ENCODE measurements at places on chromosomes 3 and 15.
A peak's percentile ranks its signal among the peaks of the same experiment; 100 is the strongest.

GRCh38 chr3:13288732-13289718 lies 131.1 kb downstream of the NUP210 start:
- DNase-seq: no peak

DNA sequence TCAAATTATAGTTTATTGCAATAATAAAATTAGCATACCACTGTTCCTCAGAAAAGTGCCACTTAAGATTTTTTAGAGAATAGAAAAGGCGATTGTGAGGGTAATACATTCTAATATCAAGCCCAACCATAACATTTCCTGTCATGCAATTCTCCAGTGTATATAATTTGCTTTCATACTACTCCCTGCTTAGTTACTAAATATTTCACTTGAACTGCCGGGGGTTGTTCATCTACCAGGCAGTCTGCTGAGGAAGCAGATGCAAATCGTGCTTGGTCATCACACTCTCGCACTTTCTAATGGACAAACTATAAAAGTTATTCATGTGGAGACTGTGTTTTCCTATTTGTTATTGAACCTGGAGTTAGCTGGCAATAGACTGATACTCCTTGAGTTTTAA lies 645.6 kb upstream of the CBLB start:
- no peak for DNase-seq

- DNase-seq: no peak
These were observed 43.2 kb downstream of the ARHGEF3 start for GRCh38 chr3:56758539-56758981.

GRCh38 chr15:65209701-65210643 lies 1.3 kb downstream of the CILP start:
- DNase-seq: no peak

- DNase-seq: no peak
These were observed 282.7 kb upstream of the MANF start for GRCh38 chr3:51102396-51102795.

DNA sequence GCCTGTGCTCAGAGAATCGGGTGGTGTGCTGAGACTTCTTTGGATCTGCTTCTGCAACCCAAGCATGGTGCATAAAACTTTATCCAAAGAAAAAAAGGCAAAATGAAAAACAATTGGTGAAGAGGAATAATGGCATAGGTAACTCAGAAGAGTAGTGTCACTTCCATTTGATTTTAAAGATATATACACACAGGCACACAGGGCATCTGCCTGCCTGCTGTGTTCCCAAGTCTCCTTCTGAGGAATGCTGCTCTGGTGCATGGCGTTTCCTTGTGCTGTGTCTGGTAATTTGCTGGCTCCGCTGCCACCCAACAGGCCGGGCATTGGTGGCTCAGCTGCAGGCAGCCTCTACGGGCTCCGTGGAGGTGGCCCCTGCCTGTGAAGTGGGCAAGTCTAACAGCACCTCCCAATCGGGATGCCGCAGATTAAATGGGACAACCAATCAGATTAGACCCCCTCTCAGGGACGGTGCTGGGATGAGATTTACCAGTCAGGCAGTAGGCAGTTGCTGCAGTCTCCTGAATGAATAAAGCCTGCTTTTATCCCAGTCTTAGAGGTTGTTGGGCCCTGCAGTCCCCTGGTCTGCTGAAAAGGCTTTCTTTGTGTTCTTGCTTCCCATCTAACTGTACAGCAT lies 253.7 kb upstream of the RASGRP1 start:
- DNase-seq: peak; percentile 17

DNA sequence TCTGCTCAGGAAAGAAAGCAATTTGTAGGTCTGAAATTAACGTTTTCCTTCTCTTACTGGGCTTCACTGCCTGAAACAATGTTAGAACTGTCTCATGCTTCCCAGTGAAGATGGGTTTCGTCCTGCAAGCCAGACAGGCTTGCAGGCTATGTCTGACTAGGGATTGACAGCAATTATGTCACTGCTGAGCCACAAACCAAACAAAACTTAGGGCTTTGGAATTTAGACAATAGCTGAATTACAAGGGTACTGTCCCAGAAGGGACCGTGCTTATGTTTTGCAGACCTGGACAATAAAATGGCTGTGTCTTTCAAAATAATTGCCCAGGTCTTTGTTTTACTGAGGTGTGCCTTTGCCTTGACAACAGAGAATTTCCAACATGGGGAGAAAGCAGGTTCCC lies 46.3 kb upstream of the CCDC80 start:
- no peak for DNase-seq

GRCh38 chr3:5007873-5008272 lies 28.6 kb downstream of the BHLHE40 start:
- no peak for DNase-seq

- DNase-seq: no peak
These were observed 16.1 kb upstream of the RAD54L2 start for GRCh38 chr3:51522273-51522962.

- no peak for DNase-seq
These were observed 85.0 kb upstream of the UBP1 start for GRCh38 chr3:33525232-33525631.

DNA sequence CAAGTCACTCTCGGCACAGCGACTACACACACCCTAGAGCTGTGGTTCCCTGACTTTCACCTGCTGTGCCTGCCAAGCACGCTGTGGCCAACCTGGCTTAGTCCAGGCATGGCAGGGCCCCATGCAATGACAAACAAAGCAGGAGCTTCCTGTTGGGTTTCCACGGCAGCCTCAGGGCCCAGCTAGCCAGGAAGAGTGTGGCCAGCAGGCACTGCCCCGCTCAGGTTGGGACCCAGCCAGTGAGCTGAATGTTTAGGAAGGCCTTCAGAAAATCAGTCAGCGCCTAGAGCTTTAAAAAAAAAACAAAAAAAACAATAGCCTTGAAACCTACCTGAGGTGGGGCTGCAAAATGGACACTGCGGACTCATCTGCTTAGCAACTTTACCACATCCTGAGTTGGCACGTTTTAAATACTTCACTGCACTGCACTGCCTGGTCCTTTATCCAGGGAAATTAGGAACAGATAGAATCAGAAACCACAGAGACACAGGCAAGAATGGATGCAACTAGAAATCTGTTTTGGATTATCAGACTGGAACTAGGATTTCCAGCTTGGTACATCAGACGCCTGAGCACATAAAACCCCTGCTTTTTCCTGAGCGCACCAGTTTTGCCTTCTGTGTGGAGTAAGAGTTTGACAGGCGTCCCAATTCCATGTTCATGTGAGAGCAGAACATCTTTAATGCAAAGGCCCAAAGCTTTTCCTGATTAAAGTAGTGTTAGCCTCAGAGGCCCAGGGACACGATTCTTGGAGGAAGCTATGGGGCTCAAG lies 36.2 kb upstream of the LDHAL6B start:
- DNase-seq: peak; percentile 28

- DNase-seq: no peak
These were observed 6.3 kb upstream of the CCDC54 start for GRCh38 chr3:107370907-107371306.

DNA sequence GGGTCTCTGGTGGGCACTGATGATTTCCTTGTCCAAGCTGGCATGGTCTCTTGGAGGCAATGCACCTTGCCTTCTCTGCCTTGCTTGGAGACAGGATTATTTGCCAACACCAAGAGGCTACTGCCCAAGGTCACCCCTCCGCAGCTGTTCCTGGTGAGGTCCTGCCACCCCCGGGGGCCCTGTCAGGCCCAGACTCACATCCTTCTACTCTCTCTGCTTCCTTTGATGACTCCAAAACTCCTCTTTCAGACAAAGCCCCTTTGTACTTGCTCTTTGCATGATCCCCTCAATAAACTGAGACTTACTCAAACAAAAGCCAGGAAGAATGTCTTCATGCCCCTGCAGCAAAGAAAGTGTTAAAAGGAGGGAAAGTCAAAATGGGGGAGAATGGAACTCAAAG lies 137.7 kb downstream of the MEX3B start:
- no peak for DNase-seq

DNA sequence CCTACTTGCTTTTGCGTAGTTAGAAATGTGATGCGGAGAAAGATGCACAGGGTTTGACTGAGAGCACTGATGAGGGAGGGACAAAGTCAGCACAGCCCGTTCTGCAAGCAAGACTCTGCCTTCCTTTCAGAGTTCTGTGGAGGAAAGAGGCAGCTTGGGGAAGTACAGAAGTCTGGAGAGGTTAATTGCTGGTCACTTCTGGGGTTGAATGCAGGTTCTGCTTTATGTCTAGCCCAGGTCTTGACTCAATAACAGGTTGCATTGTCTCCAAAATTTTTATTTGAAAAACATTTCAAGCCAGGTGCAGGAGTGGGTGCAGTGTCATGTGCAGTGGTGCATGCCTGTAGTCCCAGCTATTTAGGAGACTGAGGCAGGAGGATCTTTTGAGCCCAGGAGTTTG lies 461.7 kb downstream of the NR2F2 start:
- no peak for DNase-seq

DNA sequence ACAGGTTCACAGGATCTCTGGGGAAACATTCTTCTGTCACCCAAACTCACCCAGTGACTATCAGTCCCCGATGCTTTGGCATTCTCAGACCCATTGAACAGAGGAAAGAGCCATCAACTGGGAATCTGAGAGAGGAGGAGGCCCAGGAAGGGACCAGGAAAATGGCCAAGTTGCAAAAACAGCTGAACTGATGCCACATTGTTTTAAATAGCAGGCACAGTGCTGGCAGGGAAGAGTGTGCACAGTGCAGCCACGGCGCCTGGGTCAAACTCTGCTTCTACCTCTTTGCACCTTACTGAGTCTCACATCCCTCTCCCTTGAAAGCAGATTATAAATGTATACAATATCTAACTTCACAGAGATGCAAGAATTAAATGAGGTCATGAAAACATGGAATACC lies 66.4 kb downstream of the SRGAP3 start:
- no peak for DNase-seq

GRCh38 chr15:60795889-60796288 lies 316.9 kb upstream of the ICE2 start:
- no peak for DNase-seq

- DNase-seq: no peak
These were observed 7.6 kb upstream of the C3orf38 start for GRCh38 chr3:88142094-88142624.

GRCh38 chr3:160232014-160232413 lies 6.8 kb downstream of the C3orf80 start:
- DNase-seq: no peak

DNA sequence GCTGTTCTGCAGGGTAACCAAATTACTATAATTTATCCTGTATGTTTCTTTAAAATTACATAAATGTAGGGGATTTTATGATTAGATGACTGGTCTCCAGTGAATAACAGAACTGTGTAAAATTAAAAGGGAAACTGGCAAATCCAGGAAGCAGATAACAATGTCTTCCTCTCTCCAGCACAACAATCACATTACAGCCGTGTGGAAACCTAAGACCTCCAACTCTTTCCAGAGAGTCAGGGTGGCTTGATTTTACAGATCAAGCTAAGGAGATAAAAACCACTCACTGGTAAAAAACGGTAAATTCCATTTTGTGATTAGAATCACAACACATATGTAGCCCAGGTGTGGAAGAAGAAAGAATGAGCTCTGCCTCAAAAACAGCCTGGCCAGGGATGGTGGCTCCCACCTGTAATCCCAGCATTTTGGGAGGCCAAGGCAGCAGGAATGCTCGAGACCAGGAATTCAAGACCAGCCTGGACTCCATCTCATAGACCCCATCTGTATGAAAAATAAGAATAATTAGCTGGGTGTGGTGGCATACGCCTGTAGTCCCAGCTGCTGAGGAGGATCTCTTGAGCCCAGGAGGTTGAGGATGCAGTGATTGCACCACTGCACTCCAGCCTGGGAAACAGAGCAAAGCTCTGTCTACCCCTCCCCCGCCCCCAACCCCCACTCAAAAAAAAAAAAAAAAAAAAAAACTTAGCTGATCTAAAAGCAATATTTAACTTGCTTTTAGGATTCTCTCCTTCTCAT lies 29.0 kb downstream of the IL17RD start:
- no peak for DNase-seq

- no peak for DNase-seq
These were observed 108.1 kb upstream of the LSAMP start for GRCh38 chr3:116553355-116553754.

DNA sequence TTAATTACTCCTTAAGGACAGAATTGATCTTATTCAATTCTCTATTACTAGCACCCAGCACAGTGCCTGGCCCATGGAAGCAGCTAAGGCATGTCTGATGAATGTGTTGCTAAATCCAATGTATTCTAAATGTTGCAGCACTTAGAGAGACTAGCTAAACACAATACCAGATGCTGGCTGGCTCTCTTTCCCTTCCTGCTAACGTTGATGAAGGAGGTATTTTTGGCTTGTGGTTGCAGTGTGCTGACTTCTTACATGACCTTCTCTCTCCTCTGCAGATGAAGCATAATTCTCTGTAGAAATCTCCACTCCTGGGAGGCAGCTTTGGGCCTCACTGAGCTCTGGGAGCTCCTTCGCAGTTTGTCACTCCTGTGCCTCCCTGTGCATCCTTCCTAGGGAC lies 183.6 kb downstream of the PEX5L start:
- no peak for DNase-seq

DNA sequence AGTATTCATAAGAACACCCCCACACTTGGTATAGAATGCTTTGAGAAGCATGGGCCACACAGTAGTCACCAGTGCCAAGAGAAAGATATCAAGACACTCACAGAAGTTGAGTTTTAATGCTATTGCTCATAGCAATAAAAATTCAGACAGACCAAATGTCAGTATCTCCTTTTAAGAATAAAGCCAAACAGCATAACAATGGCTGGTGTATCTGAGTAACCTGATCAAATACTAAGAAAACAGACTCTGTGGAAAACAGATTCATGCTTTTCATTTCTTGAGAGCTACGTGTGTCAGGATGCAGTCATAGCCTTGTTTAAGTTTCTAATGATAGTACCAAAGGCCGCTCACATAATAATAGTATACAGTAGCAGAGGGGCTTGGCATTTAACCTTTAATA lies 778.5 kb downstream of the MECOM start:
- no peak for DNase-seq

DNA sequence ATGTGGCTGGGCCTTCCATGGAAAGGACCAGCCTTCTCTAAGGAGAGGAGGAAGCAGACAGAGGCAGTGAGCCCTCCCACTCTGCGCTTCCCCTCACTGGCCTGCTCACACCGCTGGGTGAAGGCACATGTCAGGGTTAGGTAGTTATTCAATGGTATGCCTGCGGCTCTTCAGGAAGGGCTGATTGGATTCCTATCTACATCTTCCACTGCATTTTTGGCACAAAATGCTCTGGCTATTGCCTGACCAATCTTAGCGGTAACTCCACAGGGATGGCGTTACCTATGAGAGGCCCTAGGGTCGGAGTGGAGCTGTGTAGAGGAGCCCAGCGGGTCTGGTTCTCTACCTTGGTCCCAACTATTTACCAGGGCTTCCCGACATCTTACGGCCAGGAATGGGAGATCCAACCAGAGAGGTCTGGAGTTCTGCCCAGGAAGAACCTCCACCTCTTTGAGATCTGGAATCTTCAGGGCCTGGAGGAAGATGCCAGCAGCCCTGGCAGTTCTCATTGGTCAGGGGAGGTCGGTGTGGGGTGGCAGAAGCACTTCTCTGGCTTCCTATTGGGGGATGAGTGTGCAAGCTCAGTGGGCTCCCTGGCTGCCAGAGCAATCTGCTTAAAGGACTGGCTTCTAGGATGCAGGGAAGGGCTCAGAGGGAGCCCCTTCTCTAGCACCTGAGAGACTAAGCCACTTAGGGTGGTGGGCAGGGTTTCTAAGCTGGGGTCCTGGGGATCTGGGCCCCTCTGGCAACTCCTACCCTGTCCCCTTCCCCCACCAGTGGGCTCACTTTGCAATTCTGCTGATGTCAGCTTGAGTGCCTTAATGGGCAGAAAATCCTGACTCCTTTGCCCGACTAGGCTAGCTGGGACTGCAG lies 24.3 kb downstream of the SNX33 start:
- DNase-seq: no peak

GRCh38 chr3:73621388-73621787 lies 3.4 kb downstream of the PDZRN3 start:
- no peak for DNase-seq

GRCh38 chr15:82297546-82297945 lies 34.9 kb downstream of the SAXO2 start:
- DNase-seq: no peak

Measured in left cardiac atrium (tissue), 4 donors.